ENCODE measurements at places on chromosomes 13 and 19.

- peak; percentile 40 for DNase-seq
Measured at GRCh38 chr19:309206-309565, 18.0 kb upstream of the PLPP2 start.

- DNase-seq = no peak
Measured at GRCh38 chr19:15469513-15470297, 5.4 kb upstream of the RASAL3 start.

DNA sequence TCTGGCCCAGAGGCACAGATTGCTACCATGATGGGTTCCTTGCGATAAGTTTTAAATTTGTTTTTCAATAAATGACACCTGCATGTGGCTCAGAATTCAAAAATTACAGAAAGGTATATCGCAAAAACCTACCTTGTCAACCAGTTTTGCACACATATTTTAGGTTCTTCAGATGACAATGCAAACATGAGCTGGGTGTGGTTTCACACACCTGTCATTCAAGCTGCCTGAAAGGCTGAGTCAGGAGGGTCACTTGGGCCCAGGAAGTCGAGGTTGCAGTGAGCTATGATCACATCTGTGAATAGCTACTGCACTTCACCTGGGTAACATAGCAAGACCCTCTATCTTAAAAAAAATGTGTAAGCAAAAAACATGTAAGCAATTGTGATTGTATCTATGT, 56.1 kb downstream of the DNM2 start:
- no peak for DNase-seq

- DNase-seq = no peak
Measured at GRCh38 chr13:49550942-49551644, 34.3 kb downstream of the RCBTB1 start.

Measured in islet precursor cell (in vitro differentiated cells).